ENCODE measurements at places on chromosomes 12 and 14. TPM values are rescaled to one million over a fixed set of nuclear protein-coding genes. Genes with fewer than 3 reads are reported as not detected.

DNA sequence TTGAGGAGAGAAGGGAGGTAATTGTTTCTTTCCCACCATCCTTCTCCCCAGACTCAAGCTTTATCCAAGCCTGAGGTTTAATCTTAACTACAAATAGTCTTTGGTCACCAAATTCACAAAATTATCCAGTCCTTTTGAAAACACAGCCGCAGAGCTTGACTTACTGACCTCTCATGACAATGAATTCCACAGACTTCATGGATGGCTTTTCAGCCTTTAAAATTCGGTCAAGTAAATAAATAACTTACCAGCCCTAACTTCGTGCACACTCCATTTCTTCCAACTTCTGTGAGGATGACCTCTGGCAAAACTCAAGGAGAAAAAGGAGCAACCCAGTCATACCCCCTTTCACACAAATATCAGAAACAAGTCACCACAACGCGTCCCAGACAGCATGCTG, 137.0 kb upstream of the CDKN3 start:
- no peak for DNase-seq

GRCh38 chr12:55067701-55068100, 47.9 kb downstream of the NEUROD4 start:
- DNase-seq: no peak

DNA sequence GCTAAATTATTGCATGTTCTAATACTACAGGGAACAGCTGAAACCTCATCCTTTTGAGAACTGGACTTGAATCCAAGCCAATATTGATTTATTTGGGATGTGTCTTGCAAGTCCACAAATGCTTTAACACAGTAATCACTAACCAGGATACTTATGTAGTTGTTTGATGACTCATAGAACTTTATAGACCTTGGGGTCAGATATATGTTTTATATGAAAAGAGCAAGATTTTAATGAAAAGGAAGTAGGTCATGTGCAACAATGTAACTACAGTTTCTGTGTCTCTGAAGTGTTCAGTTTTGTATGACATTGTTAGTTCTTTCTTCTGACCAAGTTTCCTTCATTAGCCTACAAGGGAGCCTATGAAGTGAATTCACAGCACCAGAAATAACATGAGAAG, 352.0 kb downstream of the ZFP36L1 start:
- DNase-seq: no peak

DNA sequence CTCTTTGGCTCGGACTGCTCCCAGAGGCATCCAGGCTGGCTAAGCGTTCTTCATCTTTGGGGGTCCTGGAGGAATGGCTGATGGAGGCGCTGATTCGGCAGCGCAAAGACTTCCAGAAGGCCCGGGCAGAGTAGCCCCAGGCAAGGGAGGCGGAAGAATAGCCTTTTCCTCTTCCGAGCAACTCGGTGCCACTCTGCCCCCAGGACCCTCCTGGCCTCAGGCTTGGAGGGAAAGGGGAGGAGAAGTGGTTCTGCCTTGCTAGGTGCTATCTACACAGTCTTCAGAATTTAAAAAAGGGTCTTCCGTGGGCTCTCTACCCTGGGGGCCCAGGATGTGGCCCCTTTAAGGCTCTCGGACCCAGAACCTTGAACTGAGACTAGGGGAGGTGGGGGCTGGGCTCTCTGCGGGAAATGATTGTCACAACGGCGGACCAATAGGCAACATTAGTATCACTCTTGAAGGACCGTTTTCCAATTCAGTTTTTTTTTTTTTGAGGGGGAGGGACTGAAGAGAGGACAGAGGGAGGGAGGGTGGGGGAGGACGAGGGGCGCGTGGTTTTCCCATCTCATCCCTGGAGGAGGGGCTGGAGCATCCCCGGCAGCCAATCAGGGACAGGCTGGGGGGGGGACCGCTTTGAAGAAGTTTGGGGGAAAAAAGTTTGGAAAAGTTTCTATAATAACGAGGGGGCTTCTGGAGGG, at the start of gene NFATC4:
Gene NFATC4, plus strand, starts transcription at position 671 of the 698 bp plus-strand sequence. CDS start 157 bp downstream, outside the sequence.
- DNase-seq: no peak

DNA sequence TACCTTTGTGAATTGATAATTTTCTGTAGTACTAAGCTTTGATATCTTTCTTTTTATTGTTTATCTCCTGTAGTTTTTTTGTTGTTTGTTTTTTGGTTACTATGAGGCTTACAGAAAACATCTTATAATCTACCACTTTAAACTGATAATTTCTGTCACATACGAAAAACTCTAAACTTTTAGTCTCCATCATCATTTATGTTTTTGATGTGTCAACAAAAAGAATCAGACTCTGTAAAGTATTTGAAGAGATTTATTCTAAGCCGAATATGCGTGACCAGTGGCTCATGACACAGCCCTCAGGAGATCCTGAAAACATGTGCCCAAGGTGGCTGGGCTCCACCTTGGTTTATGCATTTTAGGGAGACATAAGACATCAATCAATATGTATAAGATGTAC, 167.1 kb upstream of the ARHGAP5 start:
- DNase-seq: no peak

The SCNN1A gene
- 0.50 TPM for total RNA-seq

The TMEM117 gene
- 4.0 TPM for total RNA-seq
